Endodermal cell (in vitro differentiated cells): ENCODE measurements at places on chromosomes 1 and 21.

GRCh38 chr21:46217511-46218196, 10.9 kb downstream of the LSS start:
- H3K27ac ChIP-seq = no peak overlapping the region
- no peaks in the 10 kb centered on the region for H3K27me3 ChIP-seq
- H3K4me1 ChIP-seq = no peaks in the 10 kb centered on the region
- DNase-seq = peak; percentile 30
- H3K4me3 ChIP-seq = no peak overlapping the region

GRCh38 chr1:179709841-179710329, 33.2 kb upstream of the FAM163A start:
- H3K4me3 ChIP-seq = no peak overlapping the region
- H3K36me3 ChIP-seq = no peaks in the 10 kb centered on the region
- peaks cover 8% of the 10 kb centered on the region for H3K4me1 ChIP-seq
- no peaks in the 10 kb centered on the region for H3K27me3 ChIP-seq
- DNase-seq = no peak
- no peak overlapping the region for H3K27ac ChIP-seq

DNA sequence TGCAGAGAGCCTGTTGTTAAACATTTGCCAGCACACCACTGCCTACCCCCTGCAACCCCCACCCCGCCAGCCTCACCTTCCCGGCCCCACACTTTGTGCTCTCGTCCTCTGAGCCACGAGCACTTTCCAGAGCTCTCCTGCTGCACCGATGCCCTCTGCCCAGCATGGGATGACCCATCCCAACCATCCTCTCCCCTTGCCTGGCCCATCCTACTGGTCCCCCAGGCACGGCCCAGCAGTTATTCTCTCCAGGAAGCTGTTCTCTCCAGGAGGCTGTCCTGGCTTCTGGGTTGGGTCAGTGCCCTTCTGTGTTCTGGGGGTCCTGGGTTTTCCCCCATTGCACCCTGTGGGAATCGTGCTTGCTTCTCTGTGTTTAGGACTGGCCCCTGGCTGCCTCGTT, 60.1 kb upstream of the ABCG1 start:
- no peak overlapping the region for H3K27ac ChIP-seq
- DNase-seq = peak; percentile 24
- H3K4me1 ChIP-seq = no peaks in the 10 kb centered on the region
- no peaks in the 10 kb centered on the region for H3K36me3 ChIP-seq

DNA sequence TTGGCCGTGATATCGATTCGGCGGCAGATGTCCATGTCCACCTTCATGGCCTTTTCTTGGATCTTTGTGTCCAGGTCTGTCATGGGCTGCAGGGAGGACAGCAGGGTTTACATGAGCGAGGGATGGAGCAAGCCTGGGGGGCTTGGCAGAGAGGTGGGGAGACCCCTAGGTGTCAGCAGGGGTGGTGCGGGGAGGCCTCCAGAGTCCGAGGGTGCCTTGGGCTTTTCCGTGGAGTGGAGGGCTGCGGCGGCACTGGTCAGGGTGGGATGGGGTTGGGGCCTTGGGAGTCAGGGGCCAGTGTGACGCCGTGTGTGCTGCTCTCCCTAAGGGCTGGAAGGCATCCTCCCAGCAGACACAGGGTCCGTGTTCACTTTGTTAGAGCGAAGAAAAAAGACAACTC, 16.1 kb upstream of the ALDH4A1 start:
- DNase-seq = no peak
- no peak overlapping the region for H3K27ac ChIP-seq
- H3K4me3 ChIP-seq = no peak overlapping the region
- no peaks in the 10 kb centered on the region for H3K4me1 ChIP-seq
- peaks cover 4% of the 10 kb centered on the region for H3K36me3 ChIP-seq
- no peaks in the 10 kb centered on the region for H3K27me3 ChIP-seq

DNA sequence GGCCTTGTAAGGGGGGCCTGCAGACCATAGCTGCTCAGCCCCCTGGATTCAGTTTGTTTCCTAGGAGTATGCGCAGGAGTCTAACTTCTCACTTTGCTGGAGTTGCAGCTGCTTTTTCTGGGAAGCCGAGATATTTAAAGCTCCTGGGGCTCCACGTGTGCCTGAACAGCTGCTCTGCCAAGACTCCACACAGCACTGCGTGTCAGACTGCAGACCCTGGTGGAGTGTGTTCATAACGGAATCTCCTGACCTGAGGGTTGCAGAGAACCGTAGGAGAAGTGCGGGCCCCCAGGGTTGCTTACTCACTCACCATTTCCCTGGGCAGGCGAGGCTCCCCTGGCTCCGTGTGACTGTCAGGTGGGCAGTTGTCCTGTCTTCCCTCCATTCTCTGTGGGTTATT, 474.3 kb upstream of the TMPRSS15 start:
- DNase-seq = no peak
- H3K27me3 ChIP-seq = no peaks in the 10 kb centered on the region
- H3K4me1 ChIP-seq = no peaks in the 10 kb centered on the region

- DNase-seq = no peak
- no peak overlapping the region for H3K4me3 ChIP-seq
- peaks cover 6% of the 10 kb centered on the region for H3K4me1 ChIP-seq
- H3K27ac ChIP-seq = no peak overlapping the region
Measured at GRCh38 chr21:42002421-42002958, 7.7 kb downstream of the ZBTB21 start.

DNA sequence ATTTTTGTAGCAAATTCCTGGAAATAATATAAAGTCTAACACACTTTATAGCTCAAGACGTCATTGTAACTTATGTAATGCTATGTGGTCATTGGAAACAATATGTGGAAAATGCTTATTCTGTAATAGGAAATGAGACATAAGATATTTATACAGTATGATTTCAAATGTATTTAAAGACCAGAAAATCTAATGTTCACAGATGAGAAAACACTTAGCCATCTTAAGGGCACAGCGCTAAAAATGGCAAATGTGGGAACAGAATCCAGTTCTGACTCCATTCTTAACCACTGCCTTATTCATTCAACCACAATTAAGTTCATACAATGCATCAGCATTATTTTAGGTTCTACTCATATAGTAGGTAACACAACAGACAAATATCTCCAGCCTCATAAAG, 12.5 kb downstream of the CSDE1 start:
- H3K27ac ChIP-seq = no peak overlapping the region
- no peak for DNase-seq
- peaks cover 99% of the 10 kb centered on the region for H3K36me3 ChIP-seq
- no peak overlapping the region for H3K4me3 ChIP-seq
- no peaks in the 10 kb centered on the region for H3K27me3 ChIP-seq

DNA sequence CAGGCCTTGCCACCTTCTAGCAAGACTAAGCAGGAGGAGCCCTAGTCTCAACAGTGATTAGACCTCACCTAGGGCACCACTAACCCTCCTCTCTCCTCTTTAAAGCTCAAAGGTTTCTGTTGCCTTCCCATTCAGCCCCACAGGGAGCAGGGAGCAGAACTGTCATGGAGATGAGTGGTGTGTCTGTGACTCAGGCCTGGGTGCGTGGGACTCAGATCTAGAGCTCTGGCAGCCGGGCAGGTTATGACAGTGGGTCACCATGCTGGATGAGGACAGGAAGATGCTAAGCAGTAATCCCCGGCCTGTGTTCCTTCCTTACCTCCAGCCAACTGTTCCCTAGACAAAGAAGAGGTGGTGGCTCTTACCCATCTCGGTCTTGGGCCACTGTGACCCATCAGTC, 60.1 kb upstream of the COA6 start:
- no peaks in the 10 kb centered on the region for H3K27me3 ChIP-seq
- H3K4me1 ChIP-seq = no peaks in the 10 kb centered on the region
- no peak overlapping the region for H3K27ac ChIP-seq
- no peak overlapping the region for H3K4me3 ChIP-seq
- no peaks in the 10 kb centered on the region for H3K36me3 ChIP-seq

GRCh38 chr1:76250271-76250670, 175.7 kb downstream of the ST6GALNAC3 start:
- no peaks in the 10 kb centered on the region for H3K27me3 ChIP-seq
- DNase-seq = peak; percentile 46
- peak overlapping the region; percentile 16 for H3K27ac ChIP-seq
- peaks cover 15% of the 10 kb centered on the region for H3K4me1 ChIP-seq
- peak overlapping the region; percentile 7 for H3K4me3 ChIP-seq
- no peaks in the 10 kb centered on the region for H3K36me3 ChIP-seq
